Daoy (cell line): ENCODE measurements at places on chromosomes 7 and 10. TPM values are rescaled to one million over a fixed set of nuclear protein-coding genes. Genes with fewer than 3 reads are reported as not detected.

The LIPN gene
- not detected in 2 replicates for total RNA-seq

The EIF3B gene
- total RNA-seq = 334 and 348 TPM in 2 replicates

The VAX1 gene
- total RNA-seq = 1.0 and 2.3 TPM in 2 replicates

DNA sequence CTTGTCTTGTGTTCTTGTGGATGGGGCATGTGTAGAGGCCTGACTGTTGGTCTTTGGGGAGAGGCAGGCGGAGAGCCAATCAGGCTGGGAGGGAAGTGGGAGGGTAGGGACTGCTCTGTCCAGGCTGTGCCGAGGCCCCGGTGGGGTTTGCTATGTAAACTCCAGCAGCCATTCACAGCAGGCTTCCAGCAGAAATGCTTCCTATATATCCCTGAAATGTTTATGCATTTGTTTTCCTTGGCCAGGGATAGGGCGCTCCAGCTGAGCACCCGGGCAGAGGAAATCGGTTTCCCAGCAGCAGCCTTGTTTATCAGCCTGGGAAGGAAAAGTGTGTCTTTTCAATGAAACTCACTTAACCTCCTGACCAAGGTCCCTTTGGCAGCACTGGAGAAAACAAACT, 18.3 kb upstream of the AQP1 start:
- no peak for DNase-seq

- no peak for DNase-seq
Observed at GRCh38 chr7:116724560-116725231, 52.7 kb downstream of the MET start.

GRCh38 chr10:21369697-21370096, 155.8 kb downstream of the SKIDA1 start:
- no peak for DNase-seq
